ENCODE measurements at places on chromosomes 6 and 20.

DNA sequence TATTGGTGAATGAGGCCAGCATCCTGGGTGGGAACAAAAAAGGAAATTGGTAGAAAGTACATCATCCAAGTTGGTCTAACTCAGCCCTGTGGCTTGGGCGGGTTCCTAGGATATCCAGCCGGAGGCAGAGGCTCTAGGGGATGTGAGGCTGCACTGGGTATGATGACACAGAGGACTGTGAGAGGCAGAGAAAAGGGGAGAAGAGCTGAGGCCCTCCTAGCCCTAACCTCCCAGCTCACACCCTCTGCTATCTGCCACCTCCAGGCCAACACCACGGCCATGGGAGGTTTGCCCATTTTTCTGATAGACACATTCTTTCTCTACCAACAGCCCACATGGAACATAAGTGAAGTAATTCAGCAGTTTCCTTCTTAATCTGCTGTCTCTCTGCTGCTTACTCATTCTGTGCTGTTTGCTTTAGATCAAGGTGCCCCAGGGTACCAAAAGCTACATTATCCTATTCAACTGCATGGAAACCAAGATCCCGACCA, 284.4 kb downstream of the ESR1 start:
- DNase-seq, result no peak

- no peak for DNase-seq
Measured at GRCh38 chr6:80223743-80224212, 117.3 kb downstream of the BCKDHB start.

GRCh38 chr20:63979557-63980316, at the start of gene SAMD10:
Gene SAMD10 (minus strand): TSS chr20:63979642. CDS start chr20:63979467, 175 bp downstream.
- DNase-seq, result peak; percentile 55

DNA sequence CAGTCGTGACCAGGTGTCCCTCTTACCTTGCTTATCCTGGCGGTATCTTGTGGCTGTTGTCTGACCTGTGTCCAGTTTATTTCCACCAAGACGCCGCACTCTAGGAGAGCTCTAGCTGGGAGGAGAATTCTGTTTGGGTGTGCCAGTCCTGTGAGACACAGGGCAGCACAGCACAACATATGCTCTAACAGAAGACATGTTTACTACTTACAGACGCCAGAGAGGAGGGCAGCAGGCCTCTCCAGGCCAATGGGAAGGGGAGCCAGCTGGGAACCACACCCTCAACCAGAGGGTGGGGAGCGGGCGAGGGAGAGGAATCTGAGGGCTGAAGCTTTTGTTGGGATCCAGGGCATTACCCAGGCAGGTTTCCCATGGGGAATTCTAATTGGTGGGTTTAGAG, 25.2 kb upstream of the FERMT1 start:
- DNase-seq, result no peak

GRCh38 chr20:39135885-39136544, 173.9 kb downstream of the DHX35 start:
- no peak for DNase-seq

All from memory B cell (primary cell).